Aorta (tissue), 5 donors: ENCODE measurements at places on chromosomes 13 and 19.

DNA sequence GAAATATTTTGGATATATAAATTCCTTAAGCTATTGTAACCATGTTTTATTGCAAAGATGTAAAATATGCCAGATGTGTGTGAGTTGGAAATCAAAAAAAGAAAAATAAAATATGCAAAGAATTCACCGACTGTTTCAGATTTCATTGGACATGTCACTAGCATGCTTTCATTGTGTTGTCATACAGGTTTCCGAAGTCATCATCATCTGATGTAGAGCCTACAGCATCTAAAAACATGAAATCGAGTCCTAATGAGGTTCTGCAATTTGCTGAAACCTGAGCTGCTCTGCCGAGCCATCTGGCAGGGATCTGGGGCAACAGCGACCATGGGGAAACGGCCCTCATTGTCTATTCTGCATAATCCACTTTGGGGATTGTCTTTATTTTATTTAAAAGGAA lies 196.1 kb upstream of the MAB21L1 start:
- no peak for DNase-seq

DNA sequence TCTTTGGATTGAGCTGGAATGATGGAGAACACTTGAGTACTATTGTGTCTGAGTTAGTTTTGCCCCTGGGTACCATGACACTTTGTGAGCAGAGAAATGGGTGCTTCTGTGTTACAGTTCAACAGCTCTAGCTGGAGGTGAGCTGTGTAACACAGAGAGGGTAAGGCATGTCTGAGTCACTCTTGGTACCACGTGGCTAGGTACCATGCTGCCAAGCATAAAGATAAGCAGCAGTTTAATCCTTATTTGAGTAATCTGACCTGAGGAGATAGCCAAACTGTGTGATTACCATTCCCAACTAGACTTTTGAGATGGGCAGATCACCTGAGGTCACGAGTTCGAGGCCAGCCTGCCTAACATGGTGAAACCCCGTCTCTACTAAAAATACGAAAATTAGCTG lies 122.0 kb downstream of the OLFM4 start:
- no peak for DNase-seq

DNA sequence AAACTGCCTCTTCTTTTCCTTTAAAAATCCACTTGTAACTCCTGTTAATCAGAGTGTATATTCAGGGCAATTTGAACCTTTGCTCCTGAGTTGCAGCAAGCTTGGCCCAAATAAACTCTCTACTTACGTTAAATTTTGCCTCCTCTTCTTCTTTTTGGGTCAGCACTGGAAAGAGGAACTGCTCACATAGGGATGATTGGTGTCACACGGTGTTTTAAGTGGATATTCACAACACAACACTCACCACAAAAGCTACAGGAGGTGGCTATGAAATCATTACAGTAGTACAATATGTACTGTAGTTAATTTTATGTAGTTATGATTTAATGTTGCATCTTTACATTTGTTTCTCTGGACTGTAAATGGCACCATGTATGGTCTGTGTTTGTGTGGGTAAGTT lies 96.8 kb upstream of the DOCK9 start:
- DNase-seq = no peak

DNA sequence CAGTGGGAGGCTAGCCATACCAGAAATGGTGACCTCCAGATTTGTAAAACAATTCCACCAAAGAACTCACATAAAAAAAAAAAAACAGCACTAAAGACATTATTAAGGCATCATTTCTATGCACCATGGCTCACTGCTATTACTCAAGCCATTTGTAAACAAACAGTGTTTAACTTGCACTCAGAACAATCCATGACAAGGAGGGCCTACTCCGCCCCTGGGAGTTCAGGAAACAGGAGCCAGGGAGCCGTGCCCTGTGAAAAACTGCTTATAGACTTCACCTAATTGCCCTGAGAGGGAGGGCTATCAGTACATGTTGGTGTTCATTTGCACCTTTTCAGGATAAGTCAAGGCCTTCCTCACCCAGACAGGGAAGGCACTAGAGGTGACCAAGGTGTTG lies 103.2 kb downstream of the ZNF429 start:
- no peak for DNase-seq

DNA sequence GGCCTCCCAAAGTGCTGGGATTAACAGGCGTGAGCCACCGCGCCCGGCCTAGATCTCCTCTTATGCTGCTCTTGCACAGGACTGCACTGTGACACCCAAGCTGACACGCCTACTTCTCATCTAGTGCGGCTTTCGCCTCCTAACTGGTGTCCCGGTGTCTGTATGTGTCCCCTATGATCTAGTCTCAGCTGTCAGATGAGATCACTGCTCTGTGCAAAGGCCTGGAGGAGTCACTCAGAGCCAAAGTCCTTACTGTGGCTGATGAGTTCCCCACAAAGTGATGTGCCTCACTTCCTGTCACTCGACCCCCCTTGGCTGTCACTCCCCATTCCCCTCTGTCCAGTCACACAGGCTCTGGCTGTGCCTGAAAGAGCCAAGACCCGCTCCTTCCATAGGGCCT lies 2.5 kb downstream of the ZNF556 start:
- no peak for DNase-seq

DNA sequence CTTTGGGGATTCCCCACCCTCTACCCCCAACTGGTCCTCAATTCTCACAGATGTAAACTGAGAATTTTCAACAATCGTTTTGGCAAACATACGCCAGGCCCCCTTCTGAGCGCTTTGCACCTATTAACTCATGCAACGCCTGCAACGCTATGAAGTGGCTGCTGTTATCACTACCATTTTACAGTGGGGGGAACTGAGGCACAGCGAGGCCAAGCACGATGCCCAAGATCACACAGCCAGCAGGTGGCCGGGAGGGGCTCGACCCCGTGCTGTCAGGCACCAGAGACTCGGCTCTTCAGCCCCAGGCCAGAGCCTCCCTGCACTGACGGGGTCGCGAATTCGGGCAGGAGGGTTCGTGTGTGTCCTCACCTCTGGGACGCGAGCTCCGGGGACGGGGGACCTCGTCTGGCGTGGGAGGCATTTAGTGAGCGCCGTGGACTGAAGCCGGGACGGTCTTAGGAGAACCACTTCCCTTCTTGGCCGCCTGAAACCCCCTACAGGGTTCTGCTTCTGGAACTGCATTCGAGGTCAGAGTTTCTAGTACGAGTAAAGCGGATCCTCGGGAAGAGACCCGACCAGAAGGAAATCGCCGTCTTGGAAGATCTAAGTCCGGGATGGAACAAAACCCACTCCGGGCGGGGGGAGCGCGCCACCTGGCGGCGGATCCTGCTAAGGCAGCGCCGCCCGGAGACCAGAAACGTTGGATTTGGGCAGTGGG lies 21.0 kb downstream of the ZNF114 start:
- DNase-seq = peak; percentile 88

GRCh38 chr13:99153219-99153618 lies 47.4 kb upstream of the UBAC2 start:
- DNase-seq = no peak

DNA sequence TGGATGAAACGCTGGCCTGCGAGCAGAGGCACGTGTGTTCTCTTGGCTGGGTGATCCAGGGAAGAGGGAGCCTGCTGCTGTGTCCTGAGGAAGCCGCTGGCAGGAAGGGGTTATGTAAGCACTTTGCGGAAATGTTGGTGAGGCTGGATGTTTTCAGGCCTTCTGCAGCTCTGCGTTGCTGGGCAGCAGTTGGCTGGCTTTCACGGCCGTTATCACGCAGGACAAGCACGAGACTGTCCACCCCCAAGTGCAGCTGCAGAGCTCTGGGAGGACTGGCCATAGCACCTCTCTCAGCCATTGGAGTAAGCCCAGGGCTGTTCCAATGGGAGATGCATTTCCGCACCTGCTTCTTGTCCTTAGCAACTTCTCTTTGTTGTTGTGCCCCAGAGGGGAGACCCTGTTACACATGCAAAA lies 146.9 kb upstream of the SOX21 start:
- DNase-seq = peak; percentile 81

- no peak for DNase-seq
These were observed 5.4 kb upstream of the ARGLU1 start for GRCh38 chr13:106573284-106573846.

GRCh38 chr13:102688306-102688973 lies 6.4 kb downstream of the METTL21C start:
- DNase-seq = no peak
